Calu3 (cell line): ENCODE measurements at places on chromosomes 12 and 14.

GRCh38 chr14:84541018-84541417 lies 988.9 kb upstream of the FLRT2 start:
- no peaks in the 10 kb centered on the region for H3K4me1 ChIP-seq
- DNase-seq = no peak
- H3K27ac ChIP-seq = no peak overlapping the region
- no peaks in the 10 kb centered on the region for H3K27me3 ChIP-seq
- H3K4me3 ChIP-seq = no peak overlapping the region
- H3K36me3 ChIP-seq = no peaks in the 10 kb centered on the region

DNA sequence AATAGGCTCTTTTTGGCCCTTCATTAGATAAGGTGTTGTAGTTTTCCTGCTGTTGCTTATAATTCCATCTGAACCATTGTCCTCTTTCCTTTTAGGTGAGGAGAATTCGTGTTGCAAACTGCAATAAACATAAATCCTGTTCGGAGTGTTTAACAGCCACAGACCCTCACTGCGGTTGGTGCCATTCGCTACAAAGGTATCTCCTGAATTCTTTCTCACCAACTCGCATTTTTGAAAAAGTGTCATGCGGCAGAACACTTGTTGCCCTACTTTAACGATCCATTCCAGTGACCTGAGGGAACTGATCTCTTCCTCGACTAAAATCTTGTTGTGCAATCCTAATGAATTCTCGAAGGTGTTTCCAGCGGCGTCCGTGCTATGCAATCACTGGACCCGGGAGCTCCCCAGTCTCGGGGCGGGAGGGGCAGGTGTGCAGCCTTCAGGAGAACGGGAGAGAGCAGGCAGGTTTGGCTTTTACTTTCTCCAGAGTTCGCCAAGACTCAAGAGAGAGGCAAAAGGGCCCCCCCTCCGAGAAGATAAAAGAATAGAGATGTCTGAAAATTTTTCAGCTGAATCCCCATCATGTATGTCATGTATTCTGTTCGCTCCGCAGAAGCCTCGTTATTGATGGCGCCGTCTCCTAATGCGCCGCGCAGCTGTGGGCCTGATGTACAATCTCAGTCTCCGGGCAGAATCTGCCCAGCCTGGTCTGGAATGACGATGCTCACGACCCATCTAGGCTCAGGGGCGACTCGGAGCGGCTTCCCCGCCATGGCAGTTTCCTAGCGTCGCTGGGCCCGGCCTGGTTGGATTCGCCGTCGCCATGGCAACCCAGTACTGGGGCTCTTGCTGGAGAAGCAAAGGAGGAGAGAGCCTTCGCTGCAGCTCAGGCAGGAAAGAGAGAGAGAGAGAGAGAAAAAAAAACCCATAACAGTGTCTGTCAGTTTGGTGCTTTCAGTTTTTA lies 38.2 kb downstream of the PLXNC1 start:
- DNase-seq = no peak
- no peaks in the 10 kb centered on the region for H3K36me3 ChIP-seq
- H3K27me3 ChIP-seq = peaks cover 10% of the 10 kb centered on the region
- H3K4me1 ChIP-seq = no peaks in the 10 kb centered on the region
- no peak overlapping the region for H3K4me3 ChIP-seq
- no peak overlapping the region for H3K27ac ChIP-seq

DNA sequence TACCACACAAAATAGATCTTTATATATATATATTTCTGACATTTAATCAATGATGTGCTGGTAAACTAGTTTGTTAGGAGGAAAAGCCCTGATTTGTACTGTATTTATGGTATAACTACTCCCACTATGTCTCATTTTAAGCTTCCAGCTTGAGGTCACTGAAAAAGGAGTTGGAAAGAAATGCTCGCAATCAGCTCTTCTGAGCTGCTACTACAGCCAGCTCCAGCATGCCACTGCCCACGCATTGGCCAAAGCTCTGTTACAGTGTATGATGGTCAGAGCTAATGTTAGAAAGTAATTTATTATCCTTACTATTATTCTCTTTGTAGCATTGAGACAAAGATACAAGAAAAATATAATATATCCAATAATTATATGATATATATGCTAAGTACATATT lies 55.0 kb upstream of the PCED1B start:
- H3K27ac ChIP-seq = no peak overlapping the region
- H3K27me3 ChIP-seq = no peaks in the 10 kb centered on the region
- H3K4me1 ChIP-seq = peaks cover 10% of the 10 kb centered on the region
- no peaks in the 10 kb centered on the region for H3K36me3 ChIP-seq
- no peak overlapping the region for H3K4me3 ChIP-seq
- no peak for DNase-seq

GRCh38 chr14:56027916-56028712 lies 90.1 kb upstream of the PELI2 start:
- no peak overlapping the region for H3K27ac ChIP-seq
- no peak for DNase-seq
- H3K4me1 ChIP-seq = no peaks in the 10 kb centered on the region
- H3K36me3 ChIP-seq = no peaks in the 10 kb centered on the region

- no peak for DNase-seq
- no peaks in the 10 kb centered on the region for H3K36me3 ChIP-seq
- no peak overlapping the region for H3K27ac ChIP-seq
Measured at GRCh38 chr14:89881839-89882238, 72.7 kb downstream of the EFCAB11 start.

- peaks cover 12% of the 10 kb centered on the region for H3K4me1 ChIP-seq
- no peak overlapping the region for H3K4me3 ChIP-seq
- H3K36me3 ChIP-seq = peaks cover 14% of the 10 kb centered on the region
Measured at GRCh38 chr12:1656902-1657301, 27.9 kb downstream of the WNT5B start.

GRCh38 chr14:31968107-31968810 lies 108.8 kb upstream of the ARHGAP5 start:
- H3K27ac ChIP-seq = no peak overlapping the region
- no peaks in the 10 kb centered on the region for H3K27me3 ChIP-seq
- DNase-seq = no peak
- peaks cover 7% of the 10 kb centered on the region for H3K36me3 ChIP-seq

DNA sequence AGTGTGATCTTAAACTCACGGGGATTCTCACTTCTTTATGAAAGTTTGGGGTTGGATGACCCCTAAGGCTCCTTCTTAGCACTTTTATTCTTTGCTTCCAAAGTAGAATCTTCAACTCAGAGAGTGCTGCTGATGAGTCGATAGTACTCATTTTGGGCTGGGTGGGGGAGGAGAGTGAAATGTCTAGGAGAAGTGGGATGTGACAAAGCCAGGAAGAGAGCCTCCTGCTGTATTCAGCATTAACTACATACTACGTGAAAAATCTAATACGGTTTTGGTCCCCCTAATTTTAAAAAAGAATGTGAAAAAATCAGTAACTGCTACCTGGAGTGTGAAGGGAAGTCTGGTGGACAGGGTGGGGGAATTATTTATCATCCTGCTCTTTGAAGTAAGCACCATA lies 148.3 kb downstream of the SAMD4A start:
- no peaks in the 10 kb centered on the region for H3K4me1 ChIP-seq
- DNase-seq = no peak
- no peaks in the 10 kb centered on the region for H3K36me3 ChIP-seq
- no peak overlapping the region for H3K4me3 ChIP-seq
- H3K27ac ChIP-seq = no peak overlapping the region
- H3K27me3 ChIP-seq = no peaks in the 10 kb centered on the region

- DNase-seq = no peak
- H3K27ac ChIP-seq = no peak overlapping the region
- H3K4me3 ChIP-seq = no peak overlapping the region
- H3K27me3 ChIP-seq = no peaks in the 10 kb centered on the region
Measured at GRCh38 chr14:64459405-64460136, 5.7 kb upstream of the AKAP5 start.

DNA sequence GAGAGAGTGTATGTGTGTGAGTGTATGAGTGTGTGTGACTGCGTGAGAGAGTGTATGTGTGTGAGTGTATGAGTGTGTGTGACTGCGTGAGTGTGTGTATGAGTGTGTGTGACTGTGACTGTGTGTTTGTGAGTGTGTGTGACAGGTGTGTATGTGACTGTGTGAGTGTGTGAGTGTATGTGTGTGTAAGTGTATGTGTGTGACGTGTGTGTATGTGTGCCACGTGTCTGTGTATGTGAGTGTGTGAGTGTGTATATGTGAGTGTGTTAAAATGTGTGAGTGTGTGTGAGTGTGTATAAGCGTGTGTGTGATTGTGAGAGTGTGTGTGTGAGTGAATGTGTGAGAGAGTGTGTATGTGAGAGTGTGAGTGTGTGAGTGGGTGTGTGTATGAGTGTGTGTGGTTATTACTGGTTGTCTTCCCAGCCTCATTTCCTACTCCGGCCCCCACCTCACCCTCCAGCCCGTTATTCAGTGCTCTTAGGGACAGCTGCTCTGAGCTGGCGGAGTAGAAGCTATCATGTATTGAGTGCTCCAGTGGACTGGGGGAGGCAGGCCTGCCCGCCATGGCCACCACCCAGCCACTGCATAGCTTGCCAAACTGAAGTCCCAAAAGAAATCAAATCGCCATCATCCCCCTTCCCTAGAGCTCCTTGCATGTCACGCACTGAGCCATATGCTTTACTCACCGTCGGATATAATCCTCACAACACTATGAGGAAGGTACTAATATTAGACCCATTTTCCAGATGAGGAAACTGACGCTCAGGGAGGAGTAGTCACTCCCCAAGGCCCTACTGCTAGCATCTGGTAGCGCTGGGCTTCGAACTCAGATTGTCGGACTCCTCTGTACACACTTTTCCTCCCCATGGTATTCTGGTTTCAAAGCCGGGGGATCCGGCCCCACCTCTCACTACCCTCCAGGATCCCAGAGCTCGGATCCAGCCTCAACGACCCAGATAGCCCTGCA lies 10.3 kb upstream of the MYL2 start:
- peaks cover 10% of the 10 kb centered on the region for H3K4me1 ChIP-seq
- peaks cover 28% of the 10 kb centered on the region for H3K27me3 ChIP-seq
- H3K36me3 ChIP-seq = no peaks in the 10 kb centered on the region
- no peak overlapping the region for H3K27ac ChIP-seq
- no peak overlapping the region for H3K4me3 ChIP-seq

- H3K27me3 ChIP-seq = peaks cover 32% of the 10 kb centered on the region
- no peak overlapping the region for H3K27ac ChIP-seq
- H3K36me3 ChIP-seq = no peaks in the 10 kb centered on the region
- no peak for DNase-seq
Measured at GRCh38 chr12:5173511-5174011, 129.9 kb downstream of the KCNA5 start.

GRCh38 chr12:52372216-52373154 lies 5.2 kb upstream of the KRT85 start:
- H3K4me1 ChIP-seq = peaks cover 14% of the 10 kb centered on the region
- no peak overlapping the region for H3K4me3 ChIP-seq
- no peak overlapping the region for H3K27ac ChIP-seq
- H3K27me3 ChIP-seq = peaks cover 11% of the 10 kb centered on the region
- peak; percentile 77 for DNase-seq
- no peaks in the 10 kb centered on the region for H3K36me3 ChIP-seq

- no peak overlapping the region for H3K27ac ChIP-seq
- no peak overlapping the region for H3K4me3 ChIP-seq
- H3K4me1 ChIP-seq = no peaks in the 10 kb centered on the region
- H3K27me3 ChIP-seq = no peaks in the 10 kb centered on the region
- H3K36me3 ChIP-seq = peaks cover 46% of the 10 kb centered on the region
Measured at GRCh38 chr12:70557583-70558191, 79.5 kb downstream of the PTPRB start.

DNA sequence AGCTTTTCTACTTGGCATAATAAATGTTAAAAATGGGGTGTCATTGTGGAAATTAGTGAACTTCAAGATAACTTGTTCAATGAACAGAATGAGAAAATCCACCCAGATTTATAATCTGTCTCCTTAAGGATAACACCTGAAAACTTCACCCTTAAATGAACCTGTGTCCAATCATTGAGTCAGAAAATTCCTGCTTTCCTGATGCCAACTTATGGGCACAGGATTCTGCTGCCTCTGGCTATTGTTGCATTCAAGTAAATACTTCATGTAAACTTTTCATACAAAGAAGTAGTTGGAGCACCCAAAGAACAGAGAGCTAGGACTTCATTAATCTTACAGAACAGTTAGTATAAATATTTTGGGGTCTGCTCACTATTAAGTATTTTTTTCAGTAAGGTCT lies 98.9 kb upstream of the PLEKHA5 start:
- H3K27ac ChIP-seq = peak overlapping the region; percentile 78
- no peaks in the 10 kb centered on the region for H3K27me3 ChIP-seq
- no peaks in the 10 kb centered on the region for H3K36me3 ChIP-seq
- H3K4me3 ChIP-seq = no peak overlapping the region

GRCh38 chr14:101980700-101981099 lies 16.3 kb downstream of the DYNC1H1 start:
- DNase-seq = peak; percentile 81
- peak overlapping the region; percentile 62 for H3K4me3 ChIP-seq
- peaks cover 29% of the 10 kb centered on the region for H3K4me1 ChIP-seq
- no peaks in the 10 kb centered on the region for H3K27me3 ChIP-seq

DNA sequence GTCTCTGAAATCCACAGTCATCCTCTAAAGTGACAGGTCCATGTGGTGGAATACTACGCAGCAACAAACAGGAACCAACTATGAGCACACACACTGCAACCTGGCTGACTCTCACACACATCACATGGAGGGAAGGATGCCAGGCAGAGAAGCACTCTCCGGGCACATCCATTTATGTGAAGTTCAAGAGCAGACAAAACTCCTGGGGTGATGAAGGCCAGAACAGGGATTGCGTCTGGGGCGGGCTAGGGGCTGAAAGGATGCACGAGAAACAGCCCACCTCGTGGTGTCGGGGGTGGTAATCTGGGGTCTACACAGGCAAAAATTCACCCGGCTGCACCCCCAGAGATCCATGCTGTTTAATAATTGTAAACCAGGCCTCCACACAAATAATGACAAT lies 100.2 kb downstream of the DICER1 start:
- H3K27me3 ChIP-seq = peaks cover 35% of the 10 kb centered on the region
- no peak for DNase-seq
- H3K27ac ChIP-seq = no peak overlapping the region

GRCh38 chr12:103652808-103653207 lies 65.7 kb downstream of the STAB2 start:
- H3K4me3 ChIP-seq = no peak overlapping the region
- DNase-seq = no peak
- no peak overlapping the region for H3K27ac ChIP-seq
- H3K27me3 ChIP-seq = peaks cover 31% of the 10 kb centered on the region

DNA sequence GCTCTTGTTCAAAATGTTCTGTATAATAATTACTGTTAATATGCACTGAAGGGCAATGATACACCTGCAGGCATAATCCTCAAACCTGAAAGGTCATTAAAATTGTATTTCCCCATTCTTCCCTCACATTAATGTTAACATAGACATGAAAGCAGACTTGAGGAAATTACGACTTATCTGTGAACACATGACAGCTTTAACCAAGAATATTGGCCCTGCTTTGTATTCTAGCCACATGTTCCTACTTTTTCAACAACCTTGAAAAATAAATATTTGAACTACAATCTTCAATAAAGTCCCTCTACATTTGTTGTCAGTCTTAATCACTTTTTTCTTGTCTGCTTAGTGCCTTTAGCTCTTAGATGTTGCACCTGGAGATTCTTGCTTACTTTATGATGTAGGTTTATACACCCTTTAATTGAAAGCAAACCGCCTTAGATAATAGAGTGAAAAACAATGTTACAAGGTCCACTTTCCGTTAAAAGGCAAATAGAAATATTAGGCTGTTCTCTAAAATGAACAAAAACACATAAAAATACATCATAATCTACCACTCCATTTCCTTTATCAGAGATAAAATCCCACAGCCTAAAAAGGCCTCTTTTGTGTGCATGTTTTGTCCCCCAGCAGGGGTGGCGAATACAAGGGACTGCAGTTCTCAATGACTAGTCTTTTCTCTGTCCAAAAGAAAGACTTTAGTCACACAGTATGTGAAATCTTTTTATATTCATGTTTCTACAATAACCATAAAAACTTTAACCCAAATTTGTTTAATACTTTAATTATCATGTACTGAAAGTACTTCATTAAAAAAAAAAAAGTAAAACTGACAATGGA lies 55.9 kb downstream of the ZFC3H1 start:
- H3K27me3 ChIP-seq = no peaks in the 10 kb centered on the region
- no peak overlapping the region for H3K4me3 ChIP-seq
- H3K4me1 ChIP-seq = no peaks in the 10 kb centered on the region
- peak overlapping the region; percentile 62 for H3K27ac ChIP-seq
- no peak for DNase-seq
